ENCODE measurements at places on chromosomes 6 and 20.
A peak's percentile ranks its signal among the peaks of the same experiment; 100 is the strongest.

- no peak for DNase-seq
These were observed 42.7 kb upstream of the CLDN20 start for GRCh38 chr6:155221086-155221485.

DNA sequence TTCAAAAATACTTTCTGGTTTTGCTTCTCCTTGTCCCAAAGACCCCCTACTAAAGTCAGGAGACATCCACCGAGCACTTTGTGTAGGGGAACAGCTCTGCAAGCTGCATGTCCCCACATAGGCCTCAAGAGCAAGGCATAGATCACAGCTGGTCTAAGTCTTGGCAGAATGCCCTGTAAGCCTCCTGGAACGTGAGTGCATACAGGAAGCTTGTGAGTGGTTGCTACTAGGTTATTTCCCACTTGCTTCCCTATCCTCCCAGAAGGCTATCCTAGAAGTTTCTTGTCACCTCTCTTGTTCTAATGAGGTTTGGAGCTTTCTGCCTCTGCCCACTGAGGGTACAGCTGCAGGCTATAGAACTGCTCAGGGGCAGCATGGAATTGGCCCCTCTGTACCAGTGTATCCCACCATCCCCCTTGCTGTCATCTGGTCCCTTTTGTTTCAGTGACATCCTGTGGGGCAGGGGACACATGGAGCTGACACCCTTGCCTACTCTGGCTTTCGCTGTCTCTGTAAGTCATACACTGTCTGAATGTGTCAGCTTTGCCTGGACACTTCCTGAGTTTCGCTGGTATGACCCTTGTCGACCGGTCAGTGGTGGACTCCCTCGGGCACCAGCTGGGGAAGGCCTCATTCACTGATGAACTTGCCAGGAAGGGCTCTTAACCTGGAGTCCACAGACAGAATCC lies 35.6 kb upstream of the KCNK16 start:
- DNase-seq = peak; percentile 13

DNA sequence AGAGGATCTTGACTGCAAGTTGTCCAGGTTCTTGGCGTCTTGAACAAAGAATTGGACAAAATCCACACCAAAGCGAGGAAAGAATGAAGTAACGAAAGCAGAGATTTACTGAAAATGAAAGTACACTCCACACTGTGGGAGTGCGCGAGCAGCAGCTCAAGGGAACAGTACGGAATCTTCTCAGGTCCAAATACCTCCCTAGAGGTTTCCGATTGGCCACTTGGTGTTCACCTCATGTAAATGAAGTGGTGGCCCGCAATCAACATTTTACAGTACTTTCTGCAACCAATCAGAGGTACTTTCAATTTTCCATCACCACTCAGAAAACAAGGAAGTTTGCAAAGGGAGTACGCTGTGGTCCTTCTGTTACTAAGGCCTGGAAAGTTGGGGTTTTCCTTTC lies 122.4 kb downstream of the PTPRK start:
- peak; percentile 10 for DNase-seq

DNA sequence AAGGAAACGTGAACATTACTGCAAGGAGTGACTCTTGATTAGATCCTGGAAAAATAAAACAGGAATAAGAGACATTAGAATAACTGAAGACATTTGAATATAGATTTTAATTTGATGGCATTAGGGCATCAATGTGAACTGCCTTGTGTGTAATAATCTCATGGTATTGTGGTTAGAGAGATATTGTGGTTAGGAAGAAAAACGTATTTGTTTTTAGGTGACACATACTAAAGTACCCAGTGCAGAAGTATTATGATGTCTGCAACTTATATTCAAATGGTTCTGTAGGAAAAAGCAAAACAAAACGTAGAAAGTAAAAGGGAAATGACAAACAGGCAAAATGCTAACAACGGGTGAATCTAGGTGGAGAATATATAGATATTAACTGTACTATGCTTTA lies 65.9 kb upstream of the OGFRL1 start:
- peak; percentile 12 for DNase-seq

DNA sequence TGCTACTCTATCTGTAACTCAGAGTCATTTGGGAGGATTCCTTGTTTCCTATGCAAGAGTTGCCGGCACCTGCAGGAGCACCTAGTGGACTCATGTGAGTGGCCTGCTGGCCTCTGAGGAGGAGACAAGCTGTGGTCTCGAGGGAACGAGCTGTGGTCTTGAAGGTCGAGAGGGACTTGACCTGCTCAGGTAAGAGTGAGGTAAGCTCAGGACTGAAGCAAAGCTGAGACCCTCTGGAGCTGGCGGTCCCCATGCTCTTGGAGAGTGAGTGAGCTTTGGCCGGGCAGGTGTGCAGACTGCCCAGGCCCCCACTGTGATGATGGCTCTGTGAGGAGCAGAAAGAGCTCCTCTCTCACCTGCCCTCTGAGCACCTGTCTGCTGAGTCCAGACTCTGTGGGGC lies 214.3 kb downstream of the MYLK4 start:
- DNase-seq = no peak

DNA sequence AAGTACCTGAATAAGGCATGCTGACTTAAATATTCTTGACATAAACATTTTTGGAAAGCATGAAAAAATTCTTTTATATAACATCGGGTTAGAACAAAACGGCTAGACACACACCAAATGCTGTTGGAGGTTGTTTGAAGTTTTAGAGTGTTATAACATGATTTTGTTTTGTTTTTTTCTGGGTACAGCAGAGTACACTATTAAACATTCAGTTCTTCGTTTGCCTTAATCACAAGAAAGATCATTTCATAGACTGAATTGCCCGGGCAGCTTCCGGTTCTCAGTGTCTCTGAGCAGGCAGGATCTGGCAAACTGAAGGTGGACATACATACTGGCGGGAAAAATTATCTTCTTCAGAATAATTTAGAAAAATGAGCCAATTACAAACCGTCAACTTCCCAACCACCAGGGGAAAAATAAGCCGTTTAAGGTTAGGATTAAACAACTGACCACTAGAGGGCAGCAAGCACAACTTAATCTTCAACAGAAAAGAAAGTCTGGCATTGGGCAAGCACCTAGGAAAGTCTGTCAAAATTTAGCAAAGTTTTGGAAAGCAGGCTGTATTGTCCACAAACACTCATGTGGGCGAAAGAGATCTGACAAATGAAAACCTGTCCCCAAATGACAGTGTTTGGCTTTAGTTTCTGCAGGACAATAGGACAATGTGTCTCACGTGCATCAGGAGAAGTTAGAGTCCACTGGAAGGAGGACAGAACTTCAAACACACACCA lies 15.0 kb downstream of the ZNF217 start:
- peak; percentile 85 for DNase-seq

GRCh38 chr20:25275813-25276532 lies 28.1 kb downstream of the PYGB start:
- no peak for DNase-seq

- DNase-seq = peak; percentile 43
These were observed 4.8 kb upstream of the SRSF12 start for GRCh38 chr6:89122625-89123024.

GRCh38 chr20:19301843-19302242 lies 89.4 kb downstream of the SLC24A3 start:
- DNase-seq = no peak

GRCh38 chr6:87747646-87748045 lies 45.6 kb upstream of the AKIRIN2 start:
- DNase-seq = no peak

DNA sequence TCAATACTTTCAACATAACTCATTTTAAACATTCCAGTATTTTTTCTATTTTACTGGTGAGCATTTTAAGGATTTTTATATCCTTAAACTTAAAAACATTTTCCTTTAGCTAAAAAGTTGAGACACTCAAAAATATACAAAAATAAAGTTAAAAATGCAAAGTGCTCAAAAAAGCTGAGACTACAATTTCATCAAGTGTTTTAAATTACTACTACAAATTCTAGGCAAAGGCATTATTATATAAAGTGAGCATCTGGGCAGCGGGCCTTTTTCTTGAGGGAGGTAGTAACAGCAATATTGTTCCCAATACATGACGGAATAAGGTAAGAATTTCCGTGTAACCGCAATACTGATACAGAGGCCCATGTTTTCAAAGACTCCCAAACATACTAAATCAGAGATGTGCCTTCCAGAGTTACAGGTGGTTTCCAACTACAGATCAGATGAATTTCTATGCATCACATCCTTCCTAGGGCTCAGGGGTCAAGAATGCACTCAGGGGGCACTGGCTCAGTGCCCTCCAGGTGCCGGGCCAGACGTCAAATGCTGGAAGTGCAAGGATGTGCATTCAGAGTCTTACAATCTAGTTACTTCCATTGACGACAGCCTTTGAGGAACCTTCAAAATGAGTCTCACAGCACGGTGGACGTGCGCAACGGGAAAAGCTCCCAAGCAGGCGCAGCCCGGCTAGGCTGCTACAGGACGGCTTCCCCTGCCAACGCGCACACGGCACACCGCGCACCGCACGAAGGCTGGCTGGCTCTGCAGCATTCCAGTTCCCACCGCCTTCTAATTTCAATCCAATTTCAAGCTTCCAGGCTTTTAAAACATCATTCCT lies 1.7 kb downstream of the PHF10 start:
- DNase-seq = peak; percentile 91

- DNase-seq = no peak
These were observed 637 bp downstream of the TRPC4AP start for GRCh38 chr20:35091816-35092523.

DNA sequence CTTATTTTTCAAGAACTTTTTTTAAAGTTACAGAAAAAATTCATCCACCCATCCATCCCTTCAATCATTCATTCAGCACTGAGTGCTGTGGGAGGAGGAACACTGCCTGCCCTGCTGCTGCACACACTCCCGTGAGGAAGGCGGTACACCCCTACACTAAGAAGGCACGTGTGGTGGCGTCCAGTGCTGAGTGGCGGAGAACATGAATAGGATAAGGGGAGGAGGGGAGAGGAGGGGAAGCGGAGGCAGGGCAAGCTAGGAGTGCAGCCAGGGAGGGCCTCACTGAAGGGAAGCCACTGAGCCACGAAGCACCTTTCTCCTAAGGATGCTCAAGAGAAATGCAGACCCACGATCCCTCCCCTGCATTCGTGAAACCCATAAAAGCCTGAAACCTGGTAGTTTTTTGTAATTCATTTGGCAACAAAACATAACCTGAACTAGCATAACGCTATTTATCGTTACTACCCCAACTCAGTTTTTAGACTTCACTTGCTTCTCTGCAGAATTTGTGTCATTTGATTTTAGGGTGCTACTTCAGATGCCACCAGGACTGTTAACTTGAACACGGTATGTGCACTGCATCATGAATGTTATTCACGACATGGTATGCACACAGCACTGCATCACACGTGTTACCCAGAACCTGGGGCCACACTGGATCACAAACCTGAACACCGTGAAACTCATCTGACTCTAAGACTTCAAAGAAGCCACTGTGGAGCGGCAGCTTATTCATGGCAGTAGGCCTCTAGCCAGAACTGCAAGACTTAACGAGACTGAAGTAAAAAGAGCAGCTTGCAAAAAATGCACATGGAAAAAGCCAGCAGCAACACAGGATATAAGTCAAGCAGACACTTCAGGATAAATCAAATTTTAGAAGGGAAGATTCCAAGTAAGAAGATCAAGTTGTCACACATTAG lies 3.5 kb downstream of the RNASET2 start:
- no peak for DNase-seq

GRCh38 chr20:38751360-38751976 lies 3.2 kb downstream of the ACTR5 start:
- peak; percentile 47 for DNase-seq

DNA sequence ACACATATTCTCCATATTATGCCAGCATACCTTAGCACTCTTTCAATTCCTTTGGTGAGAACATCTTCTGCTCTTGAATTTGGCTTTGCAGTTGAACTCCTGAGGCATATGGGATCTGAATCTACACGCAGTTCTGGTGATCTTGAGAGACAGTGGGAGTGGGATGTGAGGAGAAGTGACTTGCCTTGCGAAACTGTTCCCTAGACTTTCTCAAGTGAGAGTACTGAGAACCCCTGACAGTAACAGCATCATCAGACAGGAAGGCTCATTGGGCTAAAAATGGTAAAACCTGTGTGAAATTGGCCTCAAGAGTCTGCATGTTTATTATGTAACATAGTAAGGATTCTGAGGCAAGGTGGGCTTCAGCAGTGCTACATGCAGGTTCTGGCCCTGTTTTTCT lies 49.1 kb upstream of the CEP85L start:
- DNase-seq = no peak

- DNase-seq = peak; percentile 76
These were observed 71.2 kb downstream of the RAMACL start for GRCh38 chr6:166515072-166515810.

- no peak for DNase-seq
These were observed 8.8 kb upstream of the PARD6B start for GRCh38 chr20:50722424-50723155.

GRCh38 chr20:49420811-49421295 lies 61.6 kb downstream of the KCNB1 start:
- peak; percentile 15 for DNase-seq
